GM12892 (cell line): ENCODE measurements at places on chromosomes 3 and 15.

- DNase-seq: no peak
These were observed 2.6 kb downstream of the KIF7 start for GRCh38 chr15:89652666-89653065.

- no peak for DNase-seq
These were observed 65.6 kb downstream of the MAP2K5 start for GRCh38 chr15:67607959-67608637.

DNA sequence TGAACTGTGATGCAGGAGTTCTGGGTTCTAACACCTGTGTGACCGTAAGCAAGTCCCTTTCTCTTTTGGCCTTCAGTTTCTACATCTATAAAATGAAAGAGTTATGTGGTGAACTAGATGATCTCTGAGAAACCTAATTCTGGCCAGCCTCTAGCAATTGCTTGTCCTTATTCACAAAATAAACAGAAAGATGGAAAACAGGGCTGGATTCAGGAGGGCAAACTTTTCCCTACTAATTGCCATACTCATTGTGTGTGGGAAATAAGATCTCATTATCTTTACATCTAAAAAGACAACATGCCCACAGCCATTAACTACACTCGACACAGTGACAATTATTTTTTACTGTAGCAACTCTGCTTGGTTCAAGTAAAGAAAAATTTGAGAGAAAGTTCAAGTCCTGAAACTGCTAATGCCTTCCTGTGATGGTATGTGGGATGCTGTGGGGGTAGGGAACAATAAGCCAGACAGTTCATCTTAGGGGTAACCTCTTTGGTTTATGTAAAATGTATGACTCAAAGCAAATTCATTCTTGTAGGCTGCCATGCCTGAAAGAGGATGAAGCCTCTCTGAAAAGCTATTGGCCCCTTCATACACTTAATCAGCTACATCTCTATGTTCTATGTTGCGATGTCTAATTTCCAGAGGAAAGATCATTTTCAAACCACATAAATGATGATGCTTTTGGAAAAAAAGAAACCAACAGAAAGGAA lies 177.6 kb upstream of the BCL6 start:
- no peak for DNase-seq

- no peak for DNase-seq
These were observed 1.3 kb downstream of the COLQ start for GRCh38 chr3:15520185-15520584.

GRCh38 chr3:169478566-169479313 lies 184.8 kb downstream of the MECOM start:
- DNase-seq: no peak

DNA sequence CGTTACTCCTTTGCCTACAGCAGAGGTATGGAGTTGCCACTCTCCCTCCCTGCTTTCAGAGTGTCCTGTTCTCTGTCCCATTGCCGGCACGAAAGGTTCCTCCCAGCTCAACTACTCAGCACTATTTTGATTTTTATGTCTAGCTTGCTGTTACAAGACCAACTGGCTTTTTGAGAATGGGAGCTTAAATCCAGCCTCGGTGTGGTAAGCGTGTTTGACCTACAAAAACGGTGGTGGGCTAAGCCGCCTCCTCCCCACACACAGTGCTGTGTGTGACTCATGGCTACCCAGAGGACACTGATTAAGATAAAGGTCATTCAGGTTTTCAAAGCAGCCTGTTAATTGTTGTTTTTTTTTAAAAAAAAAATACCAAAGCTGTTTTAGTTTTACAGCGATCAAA lies 64.5 kb downstream of the LRTM1 start:
- DNase-seq: no peak

DNA sequence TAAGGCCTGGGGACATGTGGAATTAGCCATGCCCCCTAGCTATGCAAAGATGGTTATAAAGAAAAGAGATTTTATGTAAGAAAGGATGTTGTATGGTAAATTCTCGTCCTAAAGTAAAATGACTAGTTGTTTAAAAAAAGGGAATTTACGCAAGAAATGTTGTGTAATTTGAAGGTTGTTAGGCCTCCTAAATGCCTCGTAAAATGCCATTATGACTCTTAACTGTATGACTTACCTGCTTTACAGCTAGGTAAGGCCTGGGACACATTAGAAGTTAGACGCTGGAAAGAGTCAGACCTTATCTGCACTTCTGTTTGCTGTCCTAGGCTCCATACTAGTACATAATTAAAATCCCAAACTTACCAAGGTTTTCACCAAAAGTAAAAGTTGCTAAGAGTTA lies 17.5 kb upstream of the HHATL start:
- DNase-seq: no peak

- DNase-seq: no peak
These were observed at the start of gene SLC12A8 for GRCh38 chr3:125212509-125213363. TSS of gene SLC12A8 (minus strand) at chr3:125212748. CDS start at chr3:125211349, 1,399 bp downstream.

GRCh38 chr15:56910801-56911200 lies 7.6 kb upstream of the TCF12 start:
- DNase-seq: no peak

DNA sequence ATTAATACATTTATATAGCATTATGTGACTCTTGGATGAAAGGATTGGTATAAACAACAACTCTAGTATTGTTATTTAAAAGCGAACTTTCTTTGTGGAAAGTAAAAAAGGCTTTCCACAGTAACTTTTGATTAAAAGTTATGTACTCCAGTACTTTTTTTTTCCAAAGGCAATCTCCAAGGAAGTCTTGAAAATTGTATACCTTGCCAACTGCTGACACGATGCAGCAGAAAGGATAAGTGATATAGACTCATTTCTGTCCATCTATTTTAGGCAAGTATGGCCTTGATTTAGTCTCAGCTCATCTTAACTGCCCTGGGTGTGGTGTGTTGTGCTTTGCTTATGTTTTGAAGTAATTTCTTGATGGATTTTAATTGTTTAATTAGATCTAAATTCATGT lies 79.7 kb downstream of the OTOL1 start:
- DNase-seq: no peak

- no peak for DNase-seq
These were observed 39.9 kb downstream of the TGFBR2 start for GRCh38 chr3:30646181-30646876.
